Activated CD4-positive, CD25-positive, alpha-beta regulatory T cell treated with anti-CD3 and anti-CD28 coated beads, Interleukin-2, amount 50 U/mL, for 72 hours (primary cell): ENCODE measurements at places on chromosomes 5 and 9.

DNA sequence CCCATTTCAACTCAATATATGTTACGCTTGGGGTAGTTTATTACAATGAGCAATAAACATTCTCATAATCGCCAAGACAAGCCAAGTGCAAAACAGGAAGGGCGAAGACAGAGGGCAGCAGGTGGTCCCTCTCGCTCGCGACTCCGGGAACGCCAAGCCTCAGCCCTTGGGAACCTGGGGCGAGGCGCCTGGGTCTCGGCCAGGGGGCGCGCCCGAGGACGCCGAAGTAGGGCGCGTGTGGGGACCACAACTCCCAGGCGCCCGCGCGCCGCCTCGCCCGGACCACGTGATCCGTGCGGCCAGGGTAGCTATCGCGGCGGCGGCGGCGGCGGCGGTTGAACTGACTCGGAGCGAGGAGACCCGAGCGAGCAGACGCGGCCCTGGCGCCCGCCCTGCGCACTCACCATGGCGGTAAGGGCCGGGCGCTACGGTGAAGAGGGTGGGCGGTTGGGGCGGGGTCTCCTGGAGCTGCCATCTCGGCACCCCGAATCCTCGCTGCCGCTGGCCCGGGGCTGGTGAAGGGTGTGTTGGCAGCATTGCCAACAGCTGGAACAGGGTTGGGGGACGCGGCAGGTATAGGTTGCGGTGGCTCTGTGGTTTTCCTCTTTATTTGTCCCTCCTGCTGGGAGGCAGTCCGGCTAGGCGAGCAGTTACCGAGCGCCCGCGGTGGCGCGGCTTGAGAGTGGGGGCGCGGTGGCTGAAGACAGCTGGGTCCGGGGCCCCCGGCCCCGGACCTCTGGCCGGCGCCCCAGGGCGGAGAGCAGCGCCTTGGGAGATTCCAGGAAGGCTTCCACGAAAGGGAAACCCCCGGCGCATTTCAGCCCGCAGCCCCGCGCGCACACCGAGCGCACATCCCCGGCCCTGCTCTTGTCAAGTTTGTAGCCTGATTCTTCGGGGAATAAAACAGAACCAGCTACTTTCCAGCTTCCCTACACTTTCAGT lies at the start of gene SLC31A2:
SLC31A2 (plus strand) TSS at position 338 of the 942 bp plus-strand sequence; CDS start at position 406, 68 bp downstream.
- peak; percentile 86 for DNase-seq

GRCh38 chr5:132854301-132854700 lies 12.0 kb downstream of the GDF9 start:
- DNase-seq = no peak

GRCh38 chr5:155193029-155193428 lies 179.5 kb downstream of the KIF4B start:
- no peak for DNase-seq

DNA sequence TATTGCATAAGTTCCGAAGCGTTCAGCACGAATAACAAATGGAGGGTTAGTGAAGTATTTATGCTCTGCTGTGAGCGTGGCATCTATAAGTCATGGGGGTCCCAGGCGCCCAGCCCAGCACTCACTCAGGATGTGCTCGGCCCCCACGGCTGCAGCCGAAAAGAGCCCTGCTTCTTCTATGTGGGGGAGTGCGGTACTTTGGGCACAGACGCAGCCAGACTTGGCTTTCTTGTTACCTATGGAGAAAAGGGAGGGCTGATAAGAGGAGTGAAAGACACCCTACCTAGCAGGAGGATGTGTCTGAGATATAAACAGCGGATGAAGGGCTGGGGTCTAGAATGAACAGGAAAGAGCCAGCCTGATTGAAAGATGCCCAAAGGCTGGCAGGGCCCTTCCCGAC lies 51.4 kb downstream of the MRPL36 start:
- no peak for DNase-seq

- DNase-seq = no peak
Measured at GRCh38 chr9:126157423-126157822, 169.2 kb upstream of the MVB12B start.

DNA sequence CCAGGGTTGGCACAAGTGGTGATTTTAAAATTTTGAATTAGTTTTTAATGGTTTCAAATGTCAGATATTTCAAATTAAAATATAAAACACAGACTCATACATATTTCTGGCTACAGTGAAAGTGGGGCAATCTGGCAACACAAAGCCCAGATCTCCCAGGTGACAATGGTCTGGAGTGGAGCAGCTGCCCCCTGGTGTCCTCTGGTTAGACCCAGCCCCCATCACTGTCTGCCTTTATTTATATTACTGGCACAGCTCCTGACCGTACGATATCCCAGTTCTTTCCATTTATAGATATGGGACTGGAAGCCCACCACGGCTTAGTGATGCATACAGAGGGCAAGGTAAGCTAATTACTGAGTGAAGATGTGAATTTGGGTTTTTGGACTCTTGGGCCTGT lies 37.3 kb downstream of the MACIR start:
- DNase-seq = no peak

DNA sequence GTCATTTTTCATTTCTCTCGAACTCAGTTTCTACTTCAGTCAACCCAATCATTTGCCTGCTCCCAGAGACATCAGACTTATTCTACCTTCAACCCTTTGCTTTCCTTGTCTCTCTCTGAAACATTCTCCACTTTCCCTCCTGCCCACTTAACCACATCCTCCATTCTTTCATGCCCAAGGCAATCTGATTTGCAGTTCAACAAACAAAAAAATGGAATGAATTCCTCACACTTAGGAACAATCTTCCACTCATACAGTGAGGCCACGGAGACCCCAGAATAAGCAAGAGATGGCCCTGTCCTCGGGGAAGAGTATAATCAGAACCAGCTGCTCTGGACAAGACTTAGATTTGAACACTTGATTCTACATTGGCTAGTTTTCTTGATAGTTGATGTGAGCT lies 180.5 kb downstream of the RFK start:
- no peak for DNase-seq

- no peak for DNase-seq
Measured at GRCh38 chr5:27682600-27682999, 644.2 kb upstream of the CDH9 start.

DNA sequence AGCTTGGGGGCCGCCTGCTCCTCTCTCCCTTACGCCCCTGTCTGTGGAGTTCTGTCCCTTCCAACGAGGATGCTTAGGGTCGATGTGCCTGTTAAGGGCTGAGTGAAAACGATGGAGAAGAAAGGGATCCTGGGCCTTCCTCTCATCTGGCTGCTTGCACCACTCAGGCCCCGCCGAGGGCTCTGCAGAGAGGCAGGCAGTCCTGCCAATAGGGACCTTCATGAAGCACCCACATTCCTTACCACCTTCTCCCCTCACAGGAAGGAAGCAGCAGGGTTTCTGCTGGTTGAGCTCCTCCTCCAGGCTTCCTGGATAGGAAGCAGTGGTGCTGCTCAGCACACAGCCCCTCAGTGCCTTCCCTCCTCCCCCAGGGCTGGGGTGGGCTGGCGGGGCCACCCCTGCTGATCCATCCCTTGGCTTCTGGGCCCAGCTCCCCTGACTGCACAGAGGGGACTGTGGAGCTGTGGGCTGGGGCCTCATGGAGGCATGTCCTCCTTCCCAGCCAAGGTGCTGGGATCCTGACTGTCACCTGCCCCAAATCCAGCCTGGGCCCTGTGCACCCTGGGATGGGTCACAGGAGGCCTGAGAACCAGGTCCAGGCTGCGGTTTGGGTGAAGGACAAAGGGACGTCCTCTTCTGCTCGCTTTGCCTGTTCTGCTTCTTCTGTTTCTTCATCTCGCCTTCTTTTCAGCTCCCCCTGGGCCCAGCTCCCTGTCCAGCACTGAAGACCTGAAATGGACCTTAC lies 50.5 kb downstream of the AHRR start:
- DNase-seq = peak; percentile 33

GRCh38 chr5:143698574-143698973 lies 113.4 kb upstream of the HMHB1 start:
- no peak for DNase-seq

- DNase-seq = no peak
Measured at GRCh38 chr5:124176692-124177091, 569.7 kb downstream of the ZNF608 start.

DNA sequence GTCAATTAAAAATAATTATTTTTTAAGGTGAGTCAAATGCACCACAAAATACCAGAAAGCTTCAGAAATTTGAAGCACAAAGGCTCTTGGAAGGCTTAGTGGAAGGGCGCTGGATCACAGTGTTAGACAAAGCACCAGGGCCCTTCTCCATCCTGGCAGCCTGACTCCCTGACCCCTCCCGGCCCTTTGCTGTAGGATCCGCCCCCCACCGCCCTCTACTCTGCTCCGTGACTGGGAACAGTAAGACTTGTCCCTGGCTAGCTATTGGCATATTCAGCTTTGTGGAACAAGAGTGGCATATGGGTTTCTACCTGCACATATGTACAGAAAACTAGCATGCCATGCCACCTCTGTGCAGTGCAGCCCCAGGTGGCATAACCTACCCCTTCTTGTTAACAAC lies 222.1 kb downstream of the SYK start:
- DNase-seq = no peak

GRCh38 chr5:149455889-149456409 lies 76.9 kb upstream of the IL17B start:
- no peak for DNase-seq

GRCh38 chr9:114403153-114403756 lies 15.5 kb upstream of the AKNA start:
- no peak for DNase-seq

- no peak for DNase-seq
Measured at GRCh38 chr5:150397146-150397781, 15.4 kb downstream of the CD74 start.

GRCh38 chr5:135761746-135762145 lies 72.7 kb upstream of the SLC25A48 start:
- no peak for DNase-seq

DNA sequence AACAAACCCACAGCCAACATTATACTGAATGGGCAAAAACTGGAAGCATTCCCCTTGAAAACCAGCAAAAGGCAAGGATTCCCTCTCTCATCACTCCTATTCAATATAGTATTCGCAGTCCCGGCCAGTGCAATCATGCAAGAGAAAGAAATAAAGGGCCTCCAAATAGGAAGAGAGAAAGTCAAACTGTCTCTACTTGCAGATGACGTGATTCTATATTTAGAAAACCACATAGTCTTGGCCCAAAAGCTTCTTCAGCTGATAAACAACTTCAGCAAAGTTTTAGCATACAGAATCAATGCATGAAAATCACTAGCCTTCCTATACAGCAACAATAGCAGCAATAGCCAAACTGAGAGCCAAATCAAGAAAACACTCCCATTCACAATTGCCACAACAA lies 333.7 kb upstream of the EDIL3 start:
- DNase-seq = no peak

- DNase-seq = no peak
Measured at GRCh38 chr9:77938163-77938562, 93.4 kb downstream of the GNAQ start.

- no peak for DNase-seq
Measured at GRCh38 chr9:137045294-137046087, 486 bp downstream of the NPDC1 start.

DNA sequence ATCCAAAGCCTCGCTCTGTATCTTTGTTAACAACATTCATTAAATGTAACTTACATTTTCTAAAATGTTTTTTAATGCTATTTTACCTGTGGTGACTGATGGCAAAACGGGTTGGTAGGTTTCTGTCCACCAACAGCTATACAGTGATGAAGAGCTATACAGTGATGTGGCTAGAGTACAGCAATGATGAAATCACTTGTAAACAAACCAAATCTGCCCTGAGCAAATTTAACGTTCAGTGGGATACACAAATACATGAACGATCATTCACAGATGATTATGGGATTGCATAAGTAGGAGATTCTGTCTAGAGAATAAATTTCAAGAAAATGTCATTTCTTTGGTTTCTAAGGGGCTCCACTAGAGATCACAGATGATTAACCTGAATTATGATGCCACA lies 132.7 kb downstream of the MPDZ start:
- no peak for DNase-seq

- no peak for DNase-seq
Measured at GRCh38 chr5:79552984-79553383, 39.0 kb upstream of the HOMER1 start.

GRCh38 chr9:110330484-110331105 lies 7.1 kb downstream of the TXNDC8 start:
- no peak for DNase-seq
